ENCODE measurements at places on chromosomes 12 and 14. TPM values are rescaled to one million over a fixed set of nuclear protein-coding genes. Genes with fewer than 3 reads are reported as not detected.

Gene NR4A1
- total RNA-seq: 35.4 TPM

DNA sequence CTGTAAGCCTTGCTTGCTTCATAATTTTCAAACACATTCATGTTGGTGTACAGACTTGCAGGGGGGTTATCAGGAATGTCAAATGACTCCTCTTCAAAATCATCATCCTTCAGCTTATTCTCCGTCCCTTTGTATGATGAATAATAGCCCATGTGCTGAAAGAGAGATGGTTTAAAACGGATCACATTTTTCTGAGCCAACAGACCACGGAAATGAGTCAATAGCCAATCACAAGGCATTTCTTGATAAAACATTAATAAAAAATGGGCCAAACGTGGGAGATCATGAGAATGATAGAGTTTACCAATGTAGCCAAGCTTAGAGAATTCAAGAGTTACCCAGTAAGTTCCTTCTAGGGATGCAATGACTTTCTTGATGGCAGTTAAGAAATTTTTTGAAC lies 105.5 kb downstream of the NTS start:
- DNase-seq: no peak

- no peak for DNase-seq
Observed at GRCh38 chr12:234891-235415, 21.0 kb upstream of the SLC6A12 start.

GRCh38 chr12:50620109-50620977 lies 115.6 kb downstream of the DIP2B start:
- peak; percentile 32 for DNase-seq

GRCh38 chr14:65993996-65994395 lies 492.2 kb upstream of the CCDC196 start:
- DNase-seq: no peak

DNA sequence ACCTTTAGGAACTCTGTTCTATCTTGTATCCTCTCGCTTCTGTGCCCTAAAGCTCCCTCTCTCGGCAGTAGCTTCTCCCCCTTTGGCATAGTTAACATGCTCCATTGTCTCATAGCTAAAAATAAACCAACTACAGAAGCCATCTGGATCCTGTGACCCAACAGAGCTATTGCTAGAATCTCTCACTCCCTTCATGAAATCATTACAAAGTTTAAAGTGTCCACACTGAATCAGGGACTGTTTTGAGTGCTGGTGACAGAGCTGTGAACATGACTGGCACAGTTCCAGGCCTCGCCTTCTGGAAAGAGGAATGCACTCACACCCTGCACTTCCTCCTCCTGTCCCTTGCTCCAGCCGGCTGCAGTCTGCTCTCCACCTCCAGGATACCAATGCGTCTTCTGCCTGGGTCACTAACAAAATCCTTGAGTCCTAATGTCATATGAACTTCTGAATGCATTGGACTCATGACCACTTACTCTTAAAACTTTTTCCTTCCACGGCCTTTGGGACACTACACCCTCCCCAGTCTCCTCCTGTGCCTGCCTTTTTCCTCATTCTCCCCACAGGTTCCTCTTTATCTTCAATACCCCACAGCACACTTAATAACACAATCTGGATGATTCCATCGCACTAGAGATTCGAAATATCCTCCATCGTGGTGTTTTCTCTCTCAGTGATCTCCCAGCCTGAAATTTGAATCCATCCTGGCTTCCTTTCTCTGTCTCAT lies 13.2 kb downstream of the PLBD1 start:
- peak; percentile 19 for DNase-seq
